ENCODE measurements at places on chromosomes 3 and 15.

GRCh38 chr3:43883729-43884396 lies 193.1 kb downstream of the ABHD5 start:
- DNase-seq = no peak

GRCh38 chr15:77696871-77697270 lies 64.2 kb upstream of the LINGO1 start:
- no peak for DNase-seq

- no peak for DNase-seq
Observed at GRCh38 chr3:121895121-121895520, 920 bp downstream of the SLC15A2 start.

- DNase-seq = no peak
Observed at GRCh38 chr3:126439968-126440708, 35.6 kb downstream of the ZXDC start.

DNA sequence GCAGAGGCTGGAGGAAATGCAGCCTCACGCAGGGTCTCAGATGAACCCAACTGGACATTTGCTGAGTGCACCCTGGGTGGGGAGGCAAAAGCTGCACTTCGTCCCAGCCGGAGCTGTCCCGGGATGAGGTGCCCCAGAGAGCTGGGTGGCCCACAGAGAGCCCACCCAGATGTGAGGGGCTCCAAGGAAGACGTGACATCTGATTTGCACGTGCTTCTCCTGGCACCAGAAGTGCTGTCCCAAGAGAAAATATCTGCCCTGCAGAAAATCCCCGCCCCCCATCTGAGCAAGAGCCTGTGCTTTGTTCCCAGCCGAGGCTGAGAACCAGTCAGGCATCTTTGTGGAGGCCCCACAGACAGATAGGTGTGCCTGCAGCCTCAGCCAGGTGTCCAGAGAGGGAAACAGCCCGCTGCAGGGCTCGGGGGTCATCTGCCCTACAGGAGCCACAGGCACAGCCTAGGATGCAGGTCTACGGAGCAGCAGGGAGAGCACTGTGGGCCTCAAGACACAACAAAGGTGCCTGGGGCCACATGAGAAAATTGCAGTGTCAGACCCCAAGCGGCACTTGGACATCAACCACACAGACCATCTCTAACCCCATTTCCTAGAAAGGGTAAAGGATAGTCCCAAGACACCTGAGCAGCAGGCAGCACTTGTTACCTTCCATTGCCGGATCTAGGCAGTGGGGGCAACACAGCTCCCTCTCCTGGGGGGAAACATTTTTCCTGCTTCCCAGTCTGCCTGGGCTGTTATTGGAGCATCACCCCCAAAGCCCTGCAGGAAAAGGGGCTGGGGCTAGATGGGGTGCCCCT lies 5.8 kb downstream of the TMIE start:
- no peak for DNase-seq

DNA sequence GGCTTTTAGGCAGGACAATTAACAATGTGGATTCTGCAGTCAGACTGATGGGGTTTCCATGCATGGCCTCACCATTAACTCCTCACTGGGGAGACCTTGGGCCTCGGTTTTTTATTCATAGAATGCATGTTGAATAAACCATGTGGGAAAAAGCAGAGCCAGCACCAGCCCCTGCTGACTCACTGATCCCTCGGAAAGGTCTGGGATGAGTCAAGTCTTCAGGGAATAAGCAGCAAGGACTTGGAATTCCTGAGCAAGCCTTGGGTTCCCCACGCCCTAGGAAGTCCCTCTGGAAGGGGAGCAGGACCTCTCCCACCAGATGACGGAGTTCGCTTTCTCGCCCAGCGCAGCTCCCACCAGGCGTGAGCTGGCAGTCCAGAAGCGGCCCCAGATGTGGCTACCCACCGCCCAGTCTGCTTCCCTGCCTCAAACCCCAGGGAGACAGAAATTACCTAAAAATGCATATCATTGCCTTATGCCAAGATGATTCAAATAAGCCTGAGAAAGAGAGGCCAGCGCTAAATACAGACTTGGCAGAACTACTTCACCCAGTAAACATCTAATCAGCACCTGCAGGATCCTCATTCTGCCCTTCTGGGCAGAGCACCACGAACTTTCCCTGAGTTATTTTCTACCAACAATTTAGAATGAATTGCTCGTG lies 45.4 kb downstream of the BTD start:
- no peak for DNase-seq

DNA sequence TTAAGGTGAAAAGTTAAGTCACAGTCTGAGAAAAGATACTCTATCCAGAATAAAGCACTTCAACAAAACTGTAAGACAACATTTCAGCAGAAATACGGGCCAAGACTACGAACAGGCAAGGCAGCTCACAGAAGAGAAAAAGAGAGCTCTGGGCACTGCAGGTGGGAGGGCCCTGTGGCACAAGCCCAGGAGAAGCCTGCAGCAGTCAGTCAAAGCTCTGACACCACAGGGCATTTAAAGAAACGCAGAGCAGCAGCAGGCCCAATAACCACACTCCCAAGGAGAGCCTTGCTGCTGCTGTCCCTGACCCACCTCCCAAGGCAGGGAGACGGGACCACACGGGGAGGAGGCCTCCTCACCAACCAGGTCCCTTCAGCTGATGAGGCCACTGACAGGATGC lies 19.2 kb downstream of the CHSY1 start:
- no peak for DNase-seq

DNA sequence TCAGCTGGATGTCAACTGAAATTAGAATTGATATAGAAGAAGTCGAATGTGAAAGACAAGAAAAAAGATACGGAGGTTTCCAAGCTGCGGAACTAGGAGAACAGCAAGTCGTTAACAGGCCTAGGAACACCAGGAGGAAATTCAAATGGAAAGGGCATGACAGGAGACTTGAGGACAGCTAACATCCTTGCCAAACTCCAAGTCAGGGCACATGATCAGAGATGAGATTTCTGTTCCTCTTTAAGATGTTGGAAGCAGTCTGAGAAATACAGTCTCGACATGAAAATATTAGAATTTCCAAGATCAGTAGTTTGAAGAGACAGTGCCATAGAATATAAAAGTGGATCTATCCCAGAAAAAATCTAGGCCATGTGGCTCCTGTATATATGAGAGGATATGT lies 5.0 kb downstream of the MYO5A start:
- no peak for DNase-seq

Measured in activated gamma-delta T cell treated with Interleukin-2 at 50 U/mL for 16 hours (primary cell).